ENCODE measurements at places on chromosomes 2 and 18.

DNA sequence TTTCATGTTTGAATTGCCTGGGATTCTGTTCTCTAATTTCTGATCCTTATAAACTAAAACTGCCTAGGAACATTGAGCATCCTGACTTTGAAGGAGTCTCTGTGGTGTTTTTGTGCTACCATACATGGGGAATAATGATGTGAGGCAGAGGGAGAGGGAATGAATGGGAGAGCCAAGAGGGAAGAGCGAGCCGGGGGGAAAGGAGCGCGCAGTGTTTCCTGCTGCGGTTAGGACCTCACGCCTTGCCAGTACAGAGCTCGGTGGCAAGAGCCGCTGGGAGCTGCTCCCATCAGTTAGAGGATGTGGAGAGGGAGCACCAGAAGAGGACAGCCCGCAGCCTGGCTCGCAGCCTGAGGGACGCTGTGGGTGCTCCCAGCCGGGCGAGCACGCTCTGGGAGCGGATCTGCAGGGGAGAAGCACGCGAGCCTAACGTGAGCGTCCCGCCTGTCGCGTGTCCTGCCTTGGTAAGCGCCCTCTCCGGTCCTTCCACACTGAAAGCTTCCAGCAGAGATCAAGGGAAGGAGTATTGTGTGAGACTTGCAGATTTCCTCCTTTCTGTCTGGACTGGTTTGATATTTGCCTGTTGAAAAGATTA is 114.7 kb downstream of the FAM210A start:
- no peak for DNase-seq

GRCh38 chr2:26848336-26849055 is 564 bp downstream of the DPYSL5 start:
- DNase-seq, result no peak

DNA sequence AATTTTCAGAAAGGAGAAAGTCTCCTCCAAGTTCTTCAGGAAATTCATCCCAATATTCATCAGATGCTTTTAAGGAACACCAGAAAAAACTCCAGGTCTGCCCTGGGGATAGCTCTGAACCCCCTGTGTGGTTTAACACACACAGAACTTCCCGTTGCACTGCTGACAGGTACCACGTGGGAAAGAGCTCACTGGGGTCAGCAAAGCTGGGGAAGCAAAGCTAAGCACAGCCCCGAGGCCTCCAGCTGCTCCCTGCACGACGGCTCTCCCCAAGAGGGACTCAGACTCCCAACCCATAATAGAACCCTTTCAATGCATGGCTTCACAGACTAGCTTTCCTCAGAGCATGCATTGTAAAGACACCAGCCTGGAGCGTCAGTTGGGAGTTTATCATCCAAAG is 28.0 kb downstream of the ADI1 start:
- DNase-seq, result no peak

DNA sequence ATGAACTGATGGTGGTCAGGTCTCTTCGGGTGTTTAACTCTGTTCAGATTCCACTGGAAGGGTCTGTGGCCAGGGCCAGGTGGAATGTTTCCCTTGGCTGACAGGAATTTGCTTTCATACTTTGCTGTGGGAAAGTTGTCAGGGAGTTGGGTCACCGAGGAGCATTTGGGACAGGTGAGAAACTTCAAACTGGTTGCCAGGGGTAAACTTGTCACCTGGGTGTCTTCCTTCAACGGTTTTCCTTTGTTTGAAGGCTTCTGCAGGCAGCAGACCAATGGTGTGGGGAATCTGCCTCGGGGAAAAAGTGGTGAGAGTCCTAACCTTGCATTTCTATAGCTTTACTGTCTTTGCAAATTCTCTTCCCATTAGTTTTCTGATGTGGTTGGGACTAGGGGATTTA is 92.2 kb downstream of the TGFA start:
- no peak for DNase-seq

DNA sequence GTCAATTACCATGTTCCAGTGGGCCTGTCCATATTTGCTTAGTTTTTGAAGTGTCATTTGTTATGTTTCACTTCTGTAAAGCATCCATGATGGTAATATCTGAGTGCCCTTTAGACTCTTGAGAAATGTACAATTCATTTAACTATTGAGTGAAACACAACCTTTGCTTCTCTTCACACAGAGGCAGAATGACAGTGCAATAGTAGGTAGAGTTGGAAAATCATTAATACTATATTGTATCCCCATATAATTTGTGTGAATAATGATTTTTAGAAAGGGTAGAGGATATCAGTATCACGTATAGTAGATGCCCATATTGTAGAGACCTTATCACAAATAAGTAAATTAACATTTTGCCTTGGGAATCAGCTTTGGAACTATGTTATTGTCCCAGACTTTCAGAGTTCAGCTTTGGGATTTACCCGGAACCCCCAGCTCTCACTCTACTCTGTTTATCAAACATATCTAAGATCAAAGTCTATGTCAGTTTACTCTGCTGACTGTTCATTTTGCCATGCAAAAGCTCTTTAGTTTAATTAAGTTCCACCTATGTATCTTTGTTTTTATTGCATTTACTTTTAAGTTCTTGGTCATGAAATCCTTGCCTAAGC is 172.7 kb upstream of the NOL4 start:
- DNase-seq, result no peak
